Esophagus squamous epithelium (tissue), 5 donors: ENCODE measurements at places on chromosomes 4 and X.

GRCh38 chrX:53088136-53088974, 5.6 kb upstream of the KANTR start:
- no peak for DNase-seq

DNA sequence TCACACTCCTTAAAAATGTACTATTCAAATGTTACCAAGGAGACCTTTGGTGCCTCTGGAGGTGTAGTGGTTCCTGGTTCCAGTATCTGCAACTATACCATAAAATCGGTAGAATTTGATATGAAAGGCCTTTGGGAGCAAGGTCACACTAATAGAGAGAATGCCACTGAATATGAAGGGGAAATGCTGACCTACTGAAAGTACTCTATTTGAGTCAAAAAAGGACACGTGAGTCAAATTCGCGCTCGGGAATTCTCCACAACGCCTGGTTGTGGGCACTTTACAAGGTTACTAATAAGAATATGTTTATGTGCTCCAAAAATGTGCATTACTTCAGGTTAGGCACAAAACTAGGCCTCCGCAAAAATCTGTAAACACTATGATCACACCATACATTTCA, 39.5 kb upstream of the RELL1 start:
- DNase-seq, result no peak

GRCh38 chr4:171668403-171668802, 144.8 kb upstream of the GALNTL6 start:
- no peak for DNase-seq

DNA sequence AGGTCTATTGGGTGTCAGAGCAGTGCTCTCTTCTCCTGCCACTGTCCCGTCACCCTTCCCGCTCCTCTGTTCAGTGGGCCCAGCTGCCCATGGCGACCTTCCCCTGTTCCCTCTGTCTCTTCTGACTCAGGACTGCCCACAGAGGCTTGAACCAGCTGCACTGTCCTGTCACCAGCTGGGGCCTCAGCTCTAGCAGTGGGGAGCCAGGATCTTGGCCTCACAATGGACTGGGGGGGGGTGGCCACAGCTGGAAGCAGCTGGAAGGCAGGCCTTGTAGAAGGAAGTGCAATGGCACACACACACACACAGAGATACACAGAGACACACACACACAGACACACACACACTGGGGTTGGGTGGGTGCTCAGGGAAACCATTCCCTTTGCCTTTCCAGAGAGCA, 114.0 kb upstream of the PJA1 start:
- DNase-seq, result no peak

DNA sequence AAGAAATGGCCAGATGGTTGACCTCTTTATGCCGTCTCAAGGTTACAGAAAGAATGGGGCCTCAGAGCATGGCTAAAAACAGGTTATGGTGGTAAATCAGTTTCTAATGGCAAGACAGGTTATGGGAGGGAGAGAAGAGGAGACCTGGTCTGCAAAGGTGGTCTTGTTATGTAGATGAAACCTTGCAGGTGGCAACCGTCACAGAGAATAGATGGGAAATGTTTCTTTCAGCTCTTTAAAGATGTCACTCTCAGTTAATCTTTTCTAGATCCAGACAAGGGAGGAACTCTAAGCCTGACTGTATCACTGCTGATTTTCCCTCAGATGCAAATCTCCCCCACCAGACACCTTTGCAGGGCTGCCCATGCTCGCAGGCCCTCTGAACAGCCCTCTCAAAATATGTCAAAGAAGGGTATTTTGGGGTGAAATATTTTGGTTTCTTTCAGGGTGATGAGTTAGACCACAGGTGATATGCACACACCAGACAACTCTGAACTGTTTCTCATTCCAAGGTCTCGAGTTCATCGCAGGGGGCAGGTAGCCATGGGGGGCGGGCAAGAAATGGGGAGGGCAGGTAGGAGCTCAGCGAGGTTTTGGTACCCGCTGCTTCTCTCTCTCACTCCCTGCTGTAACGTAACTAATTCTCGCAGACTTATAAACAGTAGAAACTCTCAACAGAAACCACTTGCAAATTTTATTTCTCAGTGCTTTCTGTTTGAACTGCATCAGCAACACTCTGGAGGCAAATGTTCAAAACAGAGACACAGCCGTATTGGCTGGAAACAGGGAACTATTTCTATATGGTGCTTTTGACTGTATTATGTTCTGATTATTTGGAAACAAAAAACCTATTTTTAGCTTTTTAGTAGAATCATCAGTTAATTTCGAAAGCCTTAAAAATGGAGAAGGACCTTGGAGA, 32.4 kb downstream of the CASP3 start:
- DNase-seq, result no peak

DNA sequence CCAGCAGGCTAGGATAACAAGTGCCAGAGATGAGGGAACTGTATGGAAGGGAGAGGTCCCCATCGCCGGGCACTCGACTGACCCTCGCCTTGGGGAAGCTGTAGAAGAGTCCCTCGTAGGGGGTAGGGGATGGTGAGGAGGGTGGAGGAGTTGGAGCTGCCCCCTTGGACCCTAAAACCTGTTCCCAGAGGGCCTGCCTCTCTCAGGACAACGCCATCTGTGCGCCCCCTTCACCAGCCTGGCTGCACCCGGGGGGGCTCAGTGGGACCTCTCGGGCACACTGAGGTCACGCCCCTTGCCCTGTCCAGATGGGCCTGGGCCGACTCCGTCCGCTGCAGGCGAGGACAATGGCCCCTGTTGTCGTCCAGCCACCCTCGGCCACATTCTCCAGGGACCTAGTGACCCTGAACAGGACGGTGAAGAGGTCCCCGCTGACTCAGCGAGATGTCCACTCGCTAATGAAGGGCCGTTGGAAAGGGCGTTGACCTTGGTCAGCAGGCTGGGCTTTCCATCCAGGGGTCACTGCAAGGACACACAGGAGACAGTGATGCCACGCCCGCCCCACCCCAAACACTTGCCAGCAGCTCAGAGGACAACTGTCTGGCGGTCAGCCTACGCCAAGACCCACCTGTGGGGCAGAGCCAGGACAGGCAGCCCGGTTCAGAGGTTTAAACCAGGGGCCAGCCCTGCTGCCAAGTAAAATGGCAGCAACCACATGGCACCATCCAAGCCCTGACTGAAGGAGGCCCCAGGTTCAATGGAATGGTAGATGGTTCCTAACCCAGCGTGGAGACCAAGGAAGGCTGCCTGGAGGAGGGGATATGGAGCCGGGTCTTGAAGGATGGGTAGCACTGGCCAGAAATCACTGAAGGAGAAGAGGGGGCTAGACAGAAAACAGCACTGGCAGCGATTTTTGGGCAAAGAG, 51.2 kb downstream of the HMX1 start:
- no peak for DNase-seq

- no peak for DNase-seq
Observed at GRCh38 chrX:110435196-110435595, 76.5 kb downstream of the RTL9 start.

DNA sequence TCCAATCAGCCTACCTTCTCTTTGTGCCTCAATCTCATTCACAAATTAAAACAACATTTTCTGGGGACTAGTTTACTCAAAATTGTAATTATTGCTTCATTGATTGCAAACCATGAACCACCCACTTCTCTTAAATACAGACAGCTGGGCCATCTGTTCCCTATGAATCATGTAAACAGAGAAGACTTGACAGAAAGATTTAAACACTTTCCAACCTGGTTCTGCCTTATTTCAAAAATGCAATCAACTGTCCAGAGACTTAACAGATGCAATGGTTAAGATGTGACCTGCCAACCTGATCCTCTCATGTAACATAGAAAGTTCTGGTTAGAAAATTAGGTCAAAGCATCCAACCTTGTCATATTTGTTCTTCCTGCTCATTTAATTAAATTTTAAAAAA, 20.8 kb upstream of the SERTM2 start:
- DNase-seq, result no peak

DNA sequence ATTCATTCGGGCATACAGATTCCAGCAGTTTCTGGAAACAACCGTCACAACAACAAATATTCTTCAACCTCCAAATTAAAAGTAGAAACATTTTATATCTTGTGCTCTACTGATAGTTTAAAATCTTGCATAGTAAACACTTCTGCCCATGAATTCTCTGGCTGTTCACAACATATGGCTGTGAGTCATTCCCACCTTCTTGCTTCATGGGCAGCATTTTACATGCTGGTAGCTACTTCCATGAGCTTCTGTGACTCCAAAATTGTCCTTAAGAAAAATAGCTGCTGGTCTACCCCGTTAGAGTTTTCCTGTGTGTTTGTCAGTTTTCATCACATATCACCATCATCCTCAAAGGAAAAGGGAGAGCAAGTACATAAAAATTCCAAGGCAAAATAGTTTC, 22.7 kb downstream of the PNPLA4 start:
- DNase-seq, result no peak

GRCh38 chrX:49071877-49072711, 1.7 kb downstream of the PRAF2 start:
- no peak for DNase-seq

DNA sequence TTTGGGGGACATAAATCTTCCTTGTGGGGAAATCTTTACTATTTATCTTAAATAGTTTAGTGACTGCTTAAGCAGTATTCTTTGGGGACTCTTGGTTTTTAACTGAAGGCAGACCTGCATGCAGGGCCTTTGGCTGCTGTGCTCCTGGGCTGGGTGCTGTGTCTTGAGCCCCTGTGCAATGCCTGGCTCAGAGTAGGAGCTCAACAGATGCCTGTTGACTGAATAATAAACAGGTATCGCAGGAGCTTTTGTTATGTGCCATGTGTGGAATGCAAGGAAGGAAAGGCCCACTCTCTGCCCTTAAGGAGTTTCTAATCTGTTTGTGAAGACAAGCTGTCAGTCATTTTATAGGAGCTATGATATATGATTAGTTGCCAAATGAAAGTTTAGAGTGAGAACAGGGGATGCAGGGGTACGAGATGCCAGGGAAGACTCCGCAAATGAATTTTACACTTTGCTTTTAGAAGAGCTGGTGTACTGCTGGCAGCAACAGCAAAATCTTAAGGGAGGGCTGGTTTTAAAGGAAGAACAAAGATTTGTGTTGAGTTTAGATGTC, 6.7 kb downstream of the GAB1 start:
- DNase-seq, result no peak

DNA sequence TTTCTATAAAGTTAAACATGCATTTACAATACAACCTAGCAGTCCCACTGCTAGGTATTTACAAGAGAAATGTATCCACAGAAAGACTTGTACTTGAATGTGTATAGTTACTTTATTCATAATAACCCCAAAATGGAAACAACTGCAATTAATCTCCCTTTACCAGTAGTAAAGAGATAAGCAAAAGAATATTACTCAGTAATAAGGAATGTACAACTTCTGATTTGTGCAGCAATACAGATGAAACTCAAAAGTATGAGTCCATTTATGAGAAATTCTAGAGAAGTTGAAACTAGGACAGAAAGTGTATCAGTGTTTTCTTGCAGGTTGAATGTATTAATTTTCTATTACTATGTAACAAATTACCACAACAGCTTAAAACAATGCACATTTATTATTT, 15.2 kb downstream of the USP53 start:
- no peak for DNase-seq

DNA sequence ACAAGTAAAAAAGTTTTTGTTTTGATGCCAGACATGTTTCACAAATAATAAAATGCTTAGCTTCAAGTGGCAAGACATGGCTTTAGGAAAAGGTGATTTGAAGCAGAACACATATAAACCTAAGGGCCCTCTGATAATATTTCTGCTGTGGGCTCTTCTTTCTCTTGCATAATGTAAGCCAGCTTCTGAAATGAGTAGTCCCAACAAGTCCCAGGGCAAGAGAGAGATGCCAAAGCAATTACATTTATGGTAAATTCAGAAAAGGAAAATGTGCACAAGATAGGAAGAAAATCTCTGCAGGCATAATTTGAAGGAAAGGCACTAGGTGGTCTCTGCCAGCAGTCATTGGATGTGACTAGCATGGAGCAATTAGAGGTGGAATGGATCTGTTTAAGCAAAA, 170.8 kb upstream of the GALNT7 start:
- no peak for DNase-seq

DNA sequence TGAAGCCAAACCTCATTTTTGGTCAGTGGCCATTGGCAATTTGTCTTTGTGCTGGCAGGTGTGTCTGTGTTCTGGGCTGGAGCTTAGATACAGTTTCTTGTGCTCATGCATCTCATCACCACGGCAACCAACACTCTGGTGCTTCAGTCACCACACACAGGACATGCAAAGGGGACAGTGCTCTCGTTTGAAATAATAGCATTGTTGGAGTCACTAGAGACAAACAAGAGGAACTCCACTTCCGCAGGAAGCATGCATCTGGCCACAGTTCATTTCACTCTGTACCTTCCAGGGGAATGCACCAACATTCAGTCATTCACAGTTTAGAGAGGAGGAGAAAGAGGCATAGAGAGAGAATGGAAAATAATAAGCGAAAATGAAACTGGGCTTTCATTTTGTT, 267.4 kb downstream of the ANK2 start:
- DNase-seq, result no peak

DNA sequence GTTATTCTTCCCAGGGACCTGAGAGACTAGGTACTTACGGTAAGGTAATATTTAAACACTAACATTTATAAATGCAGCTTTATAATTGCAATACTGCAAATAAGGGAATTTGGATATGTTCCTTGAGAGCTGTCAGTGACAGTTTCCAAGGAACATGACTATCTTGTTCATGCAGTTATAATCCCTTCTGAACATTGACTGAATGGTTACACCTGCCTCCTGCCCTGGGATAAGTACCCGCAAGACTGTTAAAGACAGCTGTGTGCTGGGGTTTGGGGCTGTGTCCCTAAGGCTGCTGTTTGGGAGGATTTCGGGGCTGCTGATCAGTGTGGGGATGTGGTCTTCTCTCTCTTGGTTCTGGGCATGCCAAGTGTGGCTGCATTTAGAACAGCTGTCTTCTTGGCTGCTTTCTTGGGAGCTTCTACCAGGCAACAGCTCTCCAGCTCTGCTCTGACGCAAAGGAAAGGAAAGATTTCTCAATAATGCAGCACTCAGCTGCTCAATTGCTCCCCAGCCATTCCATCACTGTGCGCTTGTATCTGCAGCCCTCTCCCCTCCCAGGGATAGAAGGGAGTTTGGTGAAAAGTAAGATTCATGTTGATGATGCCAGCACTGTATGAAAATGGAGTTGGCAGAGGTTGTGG, 298.8 kb upstream of the TAPT1 start:
- no peak for DNase-seq

- DNase-seq, result no peak
Observed at GRCh38 chr4:138307319-138307718, 65.2 kb upstream of the SLC7A11 start.

GRCh38 chr4:8821151-8821950, 50.3 kb downstream of the HMX1 start:
- DNase-seq, result no peak

DNA sequence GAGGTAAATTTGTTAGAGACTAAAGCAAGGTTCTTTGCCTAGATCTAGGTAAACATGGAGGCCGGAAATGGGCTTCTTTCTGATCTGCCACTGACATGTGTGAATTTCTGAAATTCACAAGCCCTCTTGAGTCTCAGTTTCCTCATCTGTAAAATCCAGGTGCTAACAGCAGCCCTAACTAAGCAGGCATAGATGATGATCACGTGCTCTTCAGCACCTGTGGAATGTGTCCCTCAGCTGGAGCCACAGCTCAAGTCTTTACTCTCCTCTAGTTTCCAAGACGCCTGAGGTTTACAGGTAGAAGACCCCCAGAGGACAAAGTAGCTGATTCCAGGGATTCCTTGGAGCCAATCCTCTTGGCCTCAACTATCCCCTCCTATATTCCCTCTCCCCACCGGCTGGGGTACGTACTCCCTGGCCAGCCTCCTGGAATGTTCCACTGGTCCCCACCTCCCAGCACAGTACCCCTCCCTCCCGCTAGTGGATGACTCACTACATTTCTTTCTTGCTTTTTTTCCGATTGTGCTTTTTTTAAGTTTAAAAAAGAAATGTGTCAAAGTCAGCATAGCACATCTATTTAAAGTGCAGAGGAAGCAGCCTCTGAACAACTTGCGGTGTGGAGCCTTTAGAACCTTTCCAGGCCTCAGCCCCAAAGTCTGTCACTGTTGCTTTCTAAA, 98.4 kb downstream of the PHKA2 start:
- DNase-seq, result no peak
